ENCODE measurements at places on chromosomes 4 and X.

GRCh38 chrX:20285511-20285910 lies 18.8 kb upstream of the RPS6KA3 start:
- DNase-seq = no peak

- DNase-seq = no peak
Observed at GRCh38 chrX:43703211-43703791, 47.2 kb downstream of the MAOA start.

DNA sequence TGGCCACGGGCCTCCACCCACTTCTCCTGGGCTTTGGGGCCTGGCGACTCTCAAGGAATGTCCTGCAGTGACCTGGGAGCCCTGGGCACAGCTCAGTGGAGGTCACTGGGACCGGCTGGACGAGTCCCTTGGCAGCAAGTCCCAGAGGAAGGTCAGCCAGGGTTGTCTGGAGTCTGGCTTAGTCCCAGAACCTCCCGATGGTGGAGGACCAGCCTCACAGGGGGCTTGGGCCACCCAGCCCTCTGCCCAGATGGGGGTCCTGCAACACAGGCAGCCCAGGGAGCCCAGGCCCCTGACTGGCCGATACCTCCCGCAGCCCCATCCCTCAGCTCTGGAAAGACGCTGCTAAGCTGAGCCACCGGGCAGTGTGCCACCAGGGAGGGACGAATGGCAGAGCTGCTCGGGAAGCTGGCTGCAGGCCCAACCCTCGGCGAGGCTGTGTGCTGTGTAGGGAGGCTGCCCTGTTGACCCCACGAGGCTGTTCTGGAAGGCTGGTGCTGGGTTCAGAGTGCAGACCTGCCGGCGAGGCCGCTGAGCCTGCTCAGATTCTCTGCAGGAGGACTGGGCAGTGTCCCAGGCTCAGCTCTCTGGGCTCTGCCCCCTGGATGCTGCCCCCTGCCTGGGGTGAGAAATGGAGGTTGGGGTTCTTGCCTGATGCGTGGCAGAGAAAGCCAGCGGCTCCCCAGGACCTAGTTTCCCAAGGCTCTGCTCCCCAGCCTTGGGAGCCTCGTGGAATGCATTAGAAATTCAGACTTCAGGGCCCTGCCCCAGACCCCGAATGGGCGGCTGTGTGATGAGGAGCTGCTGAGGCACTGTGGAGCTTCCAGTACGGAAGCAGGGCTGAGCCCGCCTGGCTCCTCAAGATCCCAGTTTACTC lies 61.7 kb downstream of the ADRA2C start:
- no peak for DNase-seq

- no peak for DNase-seq
Observed at GRCh38 chr4:145189981-145190380, 9.6 kb upstream of the OTUD4 start.

GRCh38 chr4:153371701-153372234 lies 27.3 kb downstream of the MND1 start:
- DNase-seq = no peak

- no peak for DNase-seq
Observed at GRCh38 chr4:94214703-94215319, 7.1 kb downstream of the SMARCAD1 start.

DNA sequence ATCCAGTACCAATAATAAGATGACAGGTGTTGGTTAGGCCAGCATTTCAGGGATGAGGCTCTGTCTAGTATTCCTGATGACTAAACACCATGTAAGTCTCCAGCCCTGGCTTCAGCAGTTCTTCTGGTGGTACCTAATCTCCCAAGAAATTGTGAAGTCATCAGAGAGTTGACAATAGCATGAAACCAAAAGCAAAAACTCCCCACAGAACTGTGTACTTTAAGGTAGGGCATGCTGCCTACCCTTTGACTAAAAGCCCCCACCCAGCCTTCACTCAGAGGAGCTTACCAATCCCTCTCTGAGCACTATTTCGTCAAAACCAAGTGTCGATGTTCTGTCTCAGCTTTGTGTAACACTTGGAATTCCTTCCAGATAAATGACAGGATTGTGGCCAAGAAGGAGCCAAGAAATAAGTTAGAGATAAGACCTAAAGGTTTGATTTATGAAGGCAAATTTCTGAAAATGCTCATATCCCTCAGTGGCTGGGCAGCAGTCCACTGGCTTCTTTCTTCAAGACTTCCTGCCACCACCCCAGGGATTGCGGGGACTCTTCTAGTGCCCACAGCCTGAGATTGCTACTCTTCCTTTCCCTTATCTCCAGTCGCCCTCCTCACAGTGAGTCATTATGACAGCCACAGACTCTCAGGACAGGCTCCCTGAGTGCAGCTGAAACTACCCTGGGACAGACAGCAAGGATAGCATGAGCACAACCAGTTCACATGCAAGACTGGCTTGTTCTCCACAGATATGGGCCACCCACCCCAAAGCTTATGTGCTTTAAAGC lies 67.3 kb upstream of the LHFPL1 start:
- no peak for DNase-seq

DNA sequence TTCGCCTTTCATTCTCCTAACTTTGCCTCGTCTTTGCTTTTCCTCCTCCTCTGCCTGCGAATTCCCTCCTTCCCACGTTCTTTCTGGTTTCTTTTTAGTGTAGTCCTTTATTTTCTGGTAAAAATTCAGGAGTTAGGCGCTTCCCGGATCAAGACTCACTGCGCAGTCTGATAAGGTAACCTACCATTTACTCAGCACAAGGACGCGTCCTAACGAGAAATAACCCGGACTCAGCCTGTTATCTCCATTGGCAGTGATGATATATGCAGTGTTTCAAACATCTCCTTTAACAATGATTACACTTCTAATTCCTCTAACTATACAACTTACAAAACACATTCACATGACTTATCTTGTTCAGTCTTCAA lies 357 bp upstream of the ETNPPL start:
- DNase-seq = no peak

GRCh38 chr4:24234288-24234848 lies 344.5 kb upstream of the PPARGC1A start:
- no peak for DNase-seq

DNA sequence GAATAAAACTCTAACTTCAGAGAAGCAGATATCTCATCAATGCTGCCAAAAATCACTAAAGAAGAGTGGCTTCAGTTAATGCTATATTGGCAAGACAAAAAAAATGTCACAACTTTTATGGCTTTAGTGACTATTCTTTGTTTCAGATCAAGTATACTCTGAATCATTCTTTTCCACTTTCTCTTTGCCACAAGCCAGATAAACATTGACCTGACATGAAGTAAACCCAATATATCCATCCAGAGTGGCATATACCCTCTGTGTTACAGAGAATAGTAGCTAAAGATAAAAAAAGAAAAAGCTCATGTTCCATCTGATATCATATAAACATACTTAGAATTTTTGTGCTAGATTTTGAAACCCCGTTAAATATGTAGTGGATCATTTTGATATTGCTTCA lies 206.7 kb upstream of the CNKSR2 start:
- no peak for DNase-seq

- DNase-seq = no peak
Observed at GRCh38 chr4:116925900-116926457, 159.4 kb downstream of the TRAM1L1 start.

DNA sequence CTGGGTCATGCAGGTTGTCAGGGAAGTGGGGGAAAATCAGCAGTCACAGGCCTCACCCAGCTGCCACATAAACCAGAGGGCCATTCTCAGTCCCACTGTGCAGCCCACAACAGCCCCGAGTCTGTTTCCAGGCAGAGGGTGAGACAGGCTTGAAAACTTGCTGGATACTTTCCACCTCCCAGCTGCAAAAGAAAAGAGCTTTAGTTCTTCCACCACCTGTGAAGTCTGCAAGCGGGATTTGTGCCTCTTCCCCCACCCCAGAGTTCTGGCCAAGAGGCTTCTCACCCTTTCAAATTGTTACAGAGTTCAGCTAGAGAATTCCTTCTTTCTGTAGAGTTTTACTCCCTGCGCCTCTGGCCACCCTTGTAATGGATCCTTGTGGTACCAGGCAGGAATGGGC lies 115.5 kb upstream of the ZDHHC15 start:
- no peak for DNase-seq

- no peak for DNase-seq
Observed at GRCh38 chr4:136803433-136803832, 728.9 kb downstream of the PCDH18 start.

GRCh38 chr4:167956676-167957075 lies 135.7 kb upstream of the ANXA10 start:
- no peak for DNase-seq

DNA sequence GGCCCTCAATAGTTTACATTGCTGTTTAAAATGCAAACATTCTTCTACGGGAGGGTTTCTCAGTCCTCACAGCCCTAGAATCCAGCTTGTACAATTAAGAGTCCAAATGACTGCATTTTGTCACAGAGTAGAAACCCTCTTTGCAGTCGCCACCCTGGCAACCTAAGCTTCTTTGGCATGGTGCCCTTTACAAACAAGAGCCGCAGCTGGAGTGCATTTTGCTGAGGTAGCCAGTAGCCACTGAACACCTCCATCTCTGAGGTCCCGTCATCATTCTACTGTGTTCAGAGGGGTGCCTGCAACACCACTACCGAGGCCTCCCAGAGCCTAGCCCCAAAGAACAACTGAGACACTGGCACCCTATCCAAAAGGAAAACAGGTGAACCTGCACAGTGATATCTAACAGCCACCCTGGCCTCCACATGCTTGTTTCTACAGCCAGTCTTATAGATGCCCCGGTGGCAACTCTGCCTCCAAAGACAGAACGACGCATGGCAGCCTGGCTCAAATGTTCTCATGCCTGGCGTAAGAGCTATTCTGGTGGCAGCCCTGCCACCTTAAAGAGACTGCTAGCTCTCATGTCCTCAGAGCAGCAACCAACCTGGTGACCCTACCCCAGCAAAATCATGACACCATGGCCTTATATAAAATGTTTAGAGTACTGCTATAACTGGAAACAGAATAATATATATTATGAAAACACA lies 801.9 kb downstream of the TECRL start:
- no peak for DNase-seq

GRCh38 chrX:44152852-44153251 lies 179.7 kb upstream of the NDP start:
- DNase-seq = no peak

GRCh38 chr4:71348586-71348985 lies 9.8 kb downstream of the SLC4A4 start:
- DNase-seq = no peak

DNA sequence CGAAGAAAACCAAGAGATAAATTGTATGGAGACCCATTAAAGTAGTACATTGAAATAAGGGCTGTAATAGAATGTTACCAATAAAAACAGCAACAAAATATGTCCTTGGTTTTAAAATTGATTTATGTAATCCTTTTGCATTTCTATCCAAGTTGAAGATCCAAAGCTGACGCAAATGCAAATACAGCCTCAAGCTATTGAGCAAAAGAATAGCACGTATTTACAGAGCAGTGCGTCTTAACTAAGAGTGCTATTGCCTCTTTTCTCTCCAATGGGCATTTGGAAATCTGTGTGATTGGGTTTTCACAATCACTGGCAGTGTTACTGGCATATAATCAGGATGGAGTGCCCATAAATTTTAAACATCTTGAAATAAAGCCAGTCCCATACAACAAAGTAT lies 417.4 kb downstream of the TLL1 start:
- DNase-seq = no peak
